MCF 10A (cell line): ENCODE measurements at places on chromosomes 4 and X.
A peak's percentile ranks its signal among the peaks of the same experiment; 100 is the strongest.

GRCh38 chr4:18869166-18869565 lies 847.6 kb upstream of the LCORL start:
- H3K4me3 ChIP-seq: no peak overlapping the region
- no peaks in the 10 kb centered on the region for H3K4me1 ChIP-seq
- no peaks in the 10 kb centered on the region for H3K27me3 ChIP-seq
- H3K27ac ChIP-seq: no peak overlapping the region
- no peaks in the 10 kb centered on the region for H3K36me3 ChIP-seq

DNA sequence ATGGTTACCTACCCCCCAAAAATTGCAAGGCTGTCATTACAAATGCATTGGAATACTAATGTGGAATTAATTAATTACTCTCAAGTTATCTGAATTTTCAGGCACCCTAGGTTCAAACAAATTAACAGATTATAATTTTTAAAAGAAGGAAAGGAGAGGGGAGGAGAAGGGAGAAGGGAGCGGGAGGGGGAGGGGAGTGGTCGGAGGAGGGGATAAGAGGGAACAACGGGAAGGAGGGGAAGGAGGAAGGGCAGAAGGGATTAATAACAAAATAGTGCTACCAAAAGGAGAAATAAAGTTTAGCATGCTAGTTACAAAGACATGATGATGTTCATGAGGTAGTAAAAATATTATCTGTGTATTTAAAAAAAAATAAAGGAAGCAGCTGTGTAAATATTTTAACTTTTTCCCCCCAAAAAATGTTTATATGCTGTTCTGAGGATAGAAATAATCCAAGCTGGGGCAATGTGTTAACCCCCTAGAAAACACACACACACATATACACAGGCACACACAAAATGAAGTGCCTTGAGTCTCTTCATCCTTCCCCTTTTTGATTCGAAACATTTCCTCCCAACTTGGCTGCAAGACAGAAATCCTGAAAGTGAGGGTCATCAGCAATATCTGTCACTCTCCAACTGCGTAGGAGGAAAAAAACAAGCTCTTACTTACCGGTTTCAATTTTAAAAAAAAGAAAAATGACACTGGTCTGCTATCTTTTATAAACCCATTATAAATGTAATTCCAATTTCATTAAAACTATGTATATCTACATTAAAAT lies 58.8 kb downstream of the PPP3CA start:
- H3K36me3 ChIP-seq: no peaks in the 10 kb centered on the region
- no peaks in the 10 kb centered on the region for H3K27me3 ChIP-seq
- no peak for DNase-seq

DNA sequence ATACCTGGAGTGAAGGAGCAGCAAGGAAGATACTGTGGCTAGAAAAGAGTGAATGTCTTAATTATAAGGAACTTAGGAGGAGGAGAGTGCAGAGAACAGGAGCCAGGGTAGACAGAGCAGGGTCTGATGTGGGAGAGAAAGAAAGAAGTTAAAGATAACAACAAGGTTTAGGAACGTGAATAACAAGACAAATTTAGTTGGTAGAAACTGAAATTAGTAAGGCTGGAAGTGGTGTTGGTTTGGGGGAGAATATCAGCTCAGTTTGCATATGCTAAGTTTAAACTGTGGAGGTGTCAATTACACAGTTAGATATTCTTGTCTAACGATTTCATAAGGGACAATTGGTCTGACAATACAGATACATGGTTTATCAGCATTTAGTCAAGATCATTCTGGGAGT lies 1123.7 kb upstream of the PABPC4L start:
- H3K27me3 ChIP-seq: no peaks in the 10 kb centered on the region
- no peak overlapping the region for H3K27ac ChIP-seq
- H3K36me3 ChIP-seq: no peaks in the 10 kb centered on the region
- H3K4me1 ChIP-seq: no peaks in the 10 kb centered on the region
- H3K4me3 ChIP-seq: no peak overlapping the region
- DNase-seq: no peak

GRCh38 chr4:51855270-51855669 lies 12.3 kb downstream of the DCUN1D4 start:
- peak overlapping the region; percentile 36 for H3K27ac ChIP-seq
- no peaks in the 10 kb centered on the region for H3K27me3 ChIP-seq
- H3K4me3 ChIP-seq: no peak overlapping the region
- peaks cover 38% of the 10 kb centered on the region for H3K4me1 ChIP-seq
- H3K36me3 ChIP-seq: peaks cover 2% of the 10 kb centered on the region

- no peaks in the 10 kb centered on the region for H3K27me3 ChIP-seq
- no peak for DNase-seq
- H3K4me1 ChIP-seq: no peaks in the 10 kb centered on the region
- no peak overlapping the region for H3K27ac ChIP-seq
These were observed 126.5 kb downstream of the KIT start for GRCh38 chr4:54784161-54784671.

DNA sequence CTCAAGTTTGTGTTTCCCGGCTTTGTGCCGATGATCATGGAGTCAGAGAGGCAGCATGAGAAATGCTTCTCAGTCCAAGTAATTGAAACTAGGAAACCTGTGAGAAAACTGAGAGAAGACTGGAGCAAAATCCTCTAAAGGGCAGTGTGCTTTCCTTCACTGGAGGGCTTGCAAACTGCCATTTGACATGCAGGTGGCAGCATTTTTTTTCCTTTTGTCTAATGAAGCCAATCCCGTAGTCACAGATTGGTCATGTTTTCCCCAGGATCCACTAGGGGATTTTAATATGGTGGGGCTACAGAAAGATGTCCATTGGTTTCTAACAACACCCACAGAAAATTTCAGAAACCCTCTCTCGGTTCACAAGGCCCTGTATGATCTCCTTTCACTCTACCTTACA lies 117.4 kb upstream of the NUDT10 start:
- H3K27me3 ChIP-seq: no peaks in the 10 kb centered on the region
- DNase-seq: no peak
- no peak overlapping the region for H3K27ac ChIP-seq
- H3K36me3 ChIP-seq: no peaks in the 10 kb centered on the region

DNA sequence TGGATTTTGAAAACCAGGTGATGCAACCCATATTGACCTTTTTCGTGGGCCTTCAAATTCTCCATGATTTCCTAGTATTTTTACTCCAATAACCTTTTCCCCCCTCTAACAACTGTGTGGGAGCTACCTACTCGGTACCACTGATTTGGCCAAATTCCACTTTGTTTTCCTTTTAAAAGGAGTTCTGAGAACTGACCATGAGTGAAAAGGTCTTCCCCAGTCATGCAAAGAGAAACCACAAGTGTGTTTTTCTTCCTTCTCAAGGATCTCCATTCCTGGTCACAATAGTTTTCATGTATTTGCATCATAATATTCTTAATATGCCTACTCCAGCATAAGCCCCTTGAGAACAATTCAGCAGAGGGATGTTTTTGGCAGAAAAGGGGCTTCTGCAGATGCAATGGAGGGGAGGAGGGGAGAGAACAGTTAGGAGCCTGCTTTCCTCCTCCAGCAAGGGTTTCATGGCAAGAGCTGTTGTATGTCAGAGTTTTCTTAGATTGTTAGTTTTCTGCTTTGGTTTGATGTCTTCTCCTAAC lies 195.3 kb upstream of the ANXA3 start:
- no peaks in the 10 kb centered on the region for H3K36me3 ChIP-seq
- no peak overlapping the region for H3K27ac ChIP-seq
- H3K4me3 ChIP-seq: no peak overlapping the region
- no peak for DNase-seq
- H3K27me3 ChIP-seq: no peaks in the 10 kb centered on the region

DNA sequence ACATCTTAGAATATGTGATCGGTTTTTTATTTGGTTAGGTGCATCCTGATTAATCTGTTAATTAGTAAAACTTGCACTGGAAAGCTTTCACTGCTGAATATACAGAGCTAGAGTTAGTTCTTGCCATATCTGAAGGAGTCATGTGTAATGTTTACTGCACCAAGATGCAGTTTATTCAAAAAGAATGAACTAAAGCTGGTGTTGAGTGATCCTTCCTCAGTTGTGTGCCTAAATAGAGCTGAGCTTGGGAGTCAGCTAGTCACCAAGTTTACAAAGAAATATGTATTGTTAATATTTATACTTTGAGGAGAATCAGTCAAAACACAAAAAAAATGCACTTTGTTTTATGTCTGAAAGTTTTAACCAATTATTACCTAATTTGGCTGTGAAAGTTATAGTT lies 54.1 kb upstream of the FHDC1 start:
- no peaks in the 10 kb centered on the region for H3K27me3 ChIP-seq
- no peak overlapping the region for H3K27ac ChIP-seq
- no peak overlapping the region for H3K4me3 ChIP-seq

- H3K27me3 ChIP-seq: no peaks in the 10 kb centered on the region
- no peak overlapping the region for H3K27ac ChIP-seq
- H3K4me3 ChIP-seq: no peak overlapping the region
- no peaks in the 10 kb centered on the region for H3K36me3 ChIP-seq
- no peak for DNase-seq
These were observed 325.5 kb downstream of the PCDH18 start for GRCh38 chr4:137206781-137207180.

- peaks cover 12% of the 10 kb centered on the region for H3K4me1 ChIP-seq
- no peak overlapping the region for H3K27ac ChIP-seq
- H3K36me3 ChIP-seq: no peaks in the 10 kb centered on the region
- no peak for DNase-seq
These were observed 9.5 kb downstream of the FRG2 start for GRCh38 chr4:190017357-190018200.
